Lower lobe of right lung (tissue), 2 donors: ENCODE measurements at places on chromosomes 7 and 10.

DNA sequence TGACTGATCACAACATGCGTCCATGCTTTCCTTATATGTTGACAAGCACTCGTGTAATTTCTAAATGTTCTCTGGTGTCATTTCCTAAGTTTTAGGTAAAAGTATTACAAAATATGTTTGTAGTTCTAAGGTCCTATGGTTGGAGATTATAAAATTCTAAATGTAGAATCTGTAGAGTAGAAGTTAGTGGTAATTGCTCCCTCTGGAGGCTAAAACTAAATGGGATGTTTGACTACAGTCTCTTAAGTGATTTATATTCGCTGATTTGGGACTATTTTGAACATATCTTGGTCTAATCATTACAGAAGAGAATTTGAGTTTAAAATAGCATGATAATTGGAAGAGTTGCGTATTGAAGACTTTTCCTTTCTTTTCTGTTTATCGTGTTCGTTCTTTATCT lies 74.1 kb downstream of the ZMYND11 start:
- DNase-seq, result no peak

- no peak for DNase-seq
Measured at GRCh38 chr10:79152423-79152817, 83.7 kb downstream of the ZMIZ1 start.

DNA sequence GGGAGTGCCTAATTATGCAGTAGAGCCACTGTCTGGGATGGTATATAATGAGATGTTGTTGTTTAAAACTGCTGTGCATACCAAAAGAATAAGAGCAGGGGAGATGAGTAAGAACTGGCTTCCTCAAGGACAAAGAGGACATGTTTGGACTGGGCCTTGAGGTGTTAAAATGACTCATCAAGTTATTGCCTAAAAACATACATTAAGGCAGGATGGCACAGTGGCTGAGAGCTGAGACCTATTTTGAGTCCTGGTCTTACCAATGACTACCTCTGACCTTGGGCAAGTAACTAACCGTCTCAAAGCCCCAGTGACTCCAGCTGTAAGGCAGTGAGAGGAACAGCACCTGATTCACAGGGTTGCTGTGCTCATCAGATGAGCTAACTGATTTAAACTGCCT lies 71.1 kb downstream of the CFAP58 start:
- DNase-seq, result no peak

DNA sequence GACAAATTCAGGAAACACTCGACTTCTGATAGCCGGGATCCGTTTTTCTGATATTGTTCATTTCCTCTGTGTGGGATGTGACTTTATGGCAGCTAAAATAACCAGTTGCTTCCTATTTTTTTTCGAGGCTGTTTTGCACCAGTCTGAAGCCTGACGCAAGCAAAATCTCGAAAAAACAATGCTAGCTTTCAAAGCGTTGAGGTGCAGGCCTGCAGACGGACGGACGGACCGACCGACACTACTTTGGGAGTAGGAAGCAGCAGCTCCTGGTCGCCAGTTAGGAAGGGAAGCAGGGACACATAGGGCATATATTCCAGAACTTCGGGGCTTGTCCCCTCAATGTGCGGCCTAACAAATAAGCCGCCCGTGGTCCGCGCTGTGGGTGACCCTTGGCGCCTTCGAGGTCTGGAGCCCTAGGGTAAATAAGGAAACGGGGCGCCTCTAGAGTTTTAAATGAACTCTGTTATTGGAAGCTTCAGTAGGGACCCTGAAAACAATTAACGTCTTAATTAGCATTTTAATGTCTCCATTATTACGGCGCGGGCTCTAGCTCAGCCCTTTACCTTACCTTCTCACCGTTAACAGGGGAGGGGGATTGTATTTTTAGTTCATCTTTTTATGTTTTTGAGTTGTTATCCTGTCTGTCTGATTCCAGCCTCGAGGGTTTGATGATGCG lies 1.3 kb downstream of the HHEX start:
- DNase-seq, result peak; percentile 60

GRCh38 chr10:103645141-103646054 lies 151.9 kb downstream of the NEURL1 start:
- DNase-seq, result peak; percentile 78

GRCh38 chr7:108073305-108074070 lies 56.7 kb downstream of the LAMB4 start:
- DNase-seq, result no peak
